ENCODE measurements at places on chromosomes 7 and 10. TPM values are rescaled to one million over a fixed set of nuclear protein-coding genes. Genes with fewer than 3 reads are reported as not detected.

Gene SLC29A3
- 8.3 TPM for polyA plus RNA-seq

Gene WEE2
- polyA plus RNA-seq = not detected

DNA sequence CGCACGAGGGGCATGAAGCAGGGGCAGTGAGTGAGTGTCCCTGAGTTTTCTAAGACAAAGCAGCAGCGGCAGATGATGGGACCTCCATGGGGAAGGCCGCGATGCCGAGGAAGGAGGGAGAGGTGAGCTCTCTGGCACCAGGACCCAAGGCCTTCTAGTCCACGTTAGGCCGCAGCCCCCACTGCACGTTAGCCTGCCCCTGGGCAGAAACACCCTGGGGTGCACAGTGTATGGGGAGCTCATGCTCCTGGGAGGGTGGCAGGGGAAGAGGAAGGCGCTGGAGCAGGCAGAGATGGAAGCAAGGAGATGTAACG, 97.3 kb upstream of the IKZF1 start:
- DNase-seq = no peak

GRCh38 chr10:127216274-127216673, 19.9 kb upstream of the INSYN2A start:
- DNase-seq = no peak

DNA sequence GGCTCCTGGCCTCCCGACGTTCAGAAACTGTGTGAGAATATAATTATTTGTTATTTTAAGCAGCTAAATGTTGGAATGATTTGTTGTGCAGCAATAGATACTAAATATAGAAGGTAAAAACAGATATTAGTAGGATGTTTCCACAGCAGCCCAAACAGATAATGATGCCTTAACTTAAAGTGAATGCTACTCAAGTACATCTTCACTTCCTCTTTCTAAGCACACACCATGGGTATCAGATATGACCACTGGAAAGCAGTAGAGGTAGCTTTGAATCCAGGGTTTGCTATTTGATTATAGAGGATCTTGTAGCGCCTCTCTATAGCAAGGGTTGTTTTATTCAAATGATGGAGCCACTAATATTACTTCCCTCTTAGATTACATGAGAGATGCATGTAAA, 38.2 kb upstream of the BET1 start:
- DNase-seq = no peak

Data from urinary bladder (tissue), 4 donors.